Activated T-helper 1 cell treated with anti-CD3 and anti-CD28 coated beads, Interleukin-12 subunit alpha, Interleukin-12 subunit beta, Interleukin-2, Interleukin-4 antibody, amounts not matched to agents 30 ng/mL and 10 ng/mL and 1 ng/mL, durations not matched to agents 14 hours and 24 hours and 36 hours (primary cell): ENCODE measurements at places on chromosomes 16 and 17.

DNA sequence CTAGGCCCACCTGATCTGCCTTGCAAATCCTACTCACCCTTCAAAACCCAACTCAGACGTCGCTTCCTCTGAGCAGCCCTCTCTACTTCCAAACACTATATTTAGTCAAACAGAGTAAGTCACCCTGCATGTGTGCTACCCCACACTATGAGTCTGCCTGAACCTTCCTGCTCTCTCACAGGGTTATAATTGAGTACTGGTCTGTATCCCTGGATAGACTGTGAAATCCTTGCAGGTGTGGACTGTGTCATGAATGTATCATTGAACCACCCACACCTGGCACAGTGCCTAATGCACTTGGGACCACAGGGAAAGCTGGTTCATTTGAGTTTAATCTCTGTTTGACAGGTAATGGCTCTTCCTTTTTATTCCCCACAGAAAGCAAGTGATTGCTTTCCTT is 3.4 kb downstream of the FBXO39 start:
- DNase-seq, result no peak
- peaks cover 38% of the 10 kb centered on the region for H3K36me3 ChIP-seq
- H3K27ac ChIP-seq, result no peak overlapping the region

- peaks cover 5% of the 10 kb centered on the region for H3K4me1 ChIP-seq
- no peak for DNase-seq
- H3K36me3 ChIP-seq, result no peaks in the 10 kb centered on the region
- H3K27ac ChIP-seq, result no peak overlapping the region
These were observed 66.3 kb upstream of the GSE1 start for GRCh38 chr16:85546585-85547447.

GRCh38 chr16:82331397-82331796 is 161.4 kb upstream of the MPHOSPH6 start:
- no peak overlapping the region for H3K4me3 ChIP-seq
- H3K36me3 ChIP-seq, result no peaks in the 10 kb centered on the region
- DNase-seq, result no peak
- H3K27me3 ChIP-seq, result peaks cover 4% of the 10 kb centered on the region

DNA sequence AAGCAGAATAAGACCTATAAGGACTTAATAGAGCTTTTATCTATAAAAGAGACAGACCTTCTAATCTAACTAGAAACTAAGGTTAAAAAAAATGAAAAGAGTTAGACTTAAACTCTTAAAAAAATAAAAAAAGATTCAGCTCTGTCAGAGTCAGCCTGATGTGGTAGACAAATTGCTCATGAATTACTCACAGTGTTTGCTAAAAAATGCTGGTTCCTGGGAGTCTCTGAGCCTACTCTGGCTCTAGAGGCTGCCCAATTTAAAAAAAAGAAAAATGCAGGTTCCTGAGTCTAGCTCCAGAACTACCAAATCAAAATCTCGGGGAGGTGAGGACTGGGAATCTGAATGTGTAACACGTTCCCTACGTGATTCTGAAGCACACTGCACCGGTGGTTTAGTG is 18.1 kb downstream of the SOST start:
- no peak overlapping the region for H3K27ac ChIP-seq
- H3K4me3 ChIP-seq, result no peak overlapping the region
- DNase-seq, result no peak

DNA sequence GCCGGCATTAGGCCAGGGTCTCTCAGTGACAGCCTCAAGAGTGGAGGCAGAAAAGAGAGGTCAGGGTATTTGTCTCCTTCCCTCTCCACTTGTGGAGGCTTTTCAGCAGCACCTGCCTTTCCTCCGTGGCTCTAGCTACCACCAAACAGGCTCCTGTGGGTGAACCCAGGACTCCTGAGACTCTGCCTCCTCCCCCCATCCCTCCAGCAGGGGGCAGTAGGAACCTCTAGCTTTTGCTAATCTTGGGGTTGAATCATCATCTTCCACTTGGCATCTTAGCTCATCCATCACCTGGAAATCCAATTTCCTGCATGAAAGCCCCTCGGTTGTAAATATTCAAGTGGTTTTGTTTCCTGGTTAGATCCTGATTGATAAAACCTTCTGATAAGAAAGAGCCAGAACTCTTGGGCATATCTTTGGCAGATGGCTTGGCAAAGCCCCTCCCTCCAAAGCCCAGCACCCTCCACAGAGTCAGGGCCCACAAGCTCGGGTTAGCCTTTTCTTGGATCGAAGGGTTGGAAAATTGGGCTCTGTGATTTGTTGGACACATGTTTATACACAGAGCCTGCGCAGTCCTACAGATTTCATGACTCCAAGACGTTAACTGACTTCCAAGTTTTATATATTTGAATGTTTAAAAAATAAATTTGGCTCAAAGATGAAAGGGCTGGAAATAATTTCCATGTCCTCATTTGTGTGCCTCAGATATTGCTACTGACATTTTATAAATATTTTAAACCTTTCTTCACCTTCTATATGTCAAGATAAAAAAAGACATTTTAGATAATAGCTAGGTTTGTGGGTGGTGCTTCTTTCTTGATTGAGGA is 322.1 kb downstream of the MAP2K4 start:
- H3K27me3 ChIP-seq, result no peaks in the 10 kb centered on the region
- no peak for DNase-seq
- no peaks in the 10 kb centered on the region for H3K36me3 ChIP-seq
- H3K4me1 ChIP-seq, result no peaks in the 10 kb centered on the region
- no peak overlapping the region for H3K27ac ChIP-seq
- no peak overlapping the region for H3K4me3 ChIP-seq

DNA sequence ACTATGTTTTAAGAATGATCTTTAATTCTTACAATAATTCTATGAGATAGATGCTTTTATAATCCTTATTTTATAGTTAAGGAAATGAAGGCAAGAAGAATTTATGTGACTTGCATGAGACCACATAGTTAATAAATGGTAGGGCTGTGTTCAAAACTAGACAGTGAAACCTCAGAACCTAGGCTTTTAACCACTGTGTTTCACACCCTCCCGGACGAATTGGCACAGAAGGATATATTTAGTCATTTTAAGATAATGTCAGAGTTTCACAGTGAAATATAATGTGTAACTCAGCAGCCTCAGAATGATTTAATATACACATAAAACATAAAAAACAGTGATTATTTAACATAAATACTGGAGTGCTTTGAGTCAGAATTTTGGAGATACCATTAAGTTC is 57.0 kb downstream of the NSRP1 start:
- no peak overlapping the region for H3K4me3 ChIP-seq
- H3K36me3 ChIP-seq, result peaks cover 37% of the 10 kb centered on the region
- no peak for DNase-seq
- H3K27me3 ChIP-seq, result no peaks in the 10 kb centered on the region

DNA sequence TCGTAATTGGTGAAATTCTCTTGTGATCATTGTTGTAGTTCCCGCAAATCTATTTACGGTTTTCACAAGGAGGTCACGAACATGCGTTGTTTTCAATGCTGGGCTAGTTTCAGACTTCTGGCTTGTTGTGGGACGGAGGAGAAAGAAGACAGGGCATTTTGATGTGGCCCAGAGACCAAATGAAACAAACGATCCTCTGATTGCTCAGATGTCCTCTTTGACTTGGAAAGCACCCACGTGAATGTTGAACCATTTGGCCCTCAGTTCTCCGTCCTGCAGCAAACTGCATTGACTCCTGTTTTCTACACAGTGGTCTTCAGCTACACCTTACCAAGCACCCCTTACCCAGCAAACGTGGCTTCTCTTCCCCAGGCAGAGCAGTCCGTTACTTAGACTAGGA is 391.0 kb downstream of the WWOX start:
- H3K36me3 ChIP-seq, result no peaks in the 10 kb centered on the region
- no peak overlapping the region for H3K27ac ChIP-seq
- no peak for DNase-seq

DNA sequence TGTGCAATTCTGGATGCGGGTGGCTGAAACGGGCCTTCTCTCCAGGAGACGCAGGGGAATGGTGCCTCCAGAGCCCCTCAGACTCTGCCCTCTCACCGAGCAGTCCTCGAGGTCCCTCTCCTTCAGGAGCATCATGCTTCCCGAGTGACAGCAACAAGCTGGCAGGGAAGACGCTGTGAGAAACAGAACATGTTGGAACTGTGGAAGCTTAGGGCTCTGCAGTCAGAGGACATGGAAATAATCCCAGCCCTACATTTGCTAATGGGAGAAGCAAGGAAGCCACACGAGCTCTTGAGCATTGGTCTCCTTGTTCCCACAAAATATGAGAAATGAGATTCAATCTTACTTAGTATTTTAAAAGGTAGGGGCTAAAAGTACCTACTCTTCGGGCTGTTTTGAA is 115.0 kb downstream of the DYNLRB2 start:
- peaks cover 26% of the 10 kb centered on the region for H3K36me3 ChIP-seq
- peak overlapping the region; percentile 91 for H3K27ac ChIP-seq
- H3K4me1 ChIP-seq, result peaks cover 46% of the 10 kb centered on the region
- H3K4me3 ChIP-seq, result no peak overlapping the region
- no peaks in the 10 kb centered on the region for H3K27me3 ChIP-seq

GRCh38 chr17:410543-411401 is 58.2 kb upstream of the RPH3AL start:
- peaks cover 63% of the 10 kb centered on the region for H3K4me1 ChIP-seq
- H3K4me3 ChIP-seq, result peak overlapping the region; percentile 95
- peak overlapping the region; percentile 89 for H3K27ac ChIP-seq
- H3K36me3 ChIP-seq, result peaks cover 40% of the 10 kb centered on the region
- peaks cover 7% of the 10 kb centered on the region for H3K27me3 ChIP-seq

DNA sequence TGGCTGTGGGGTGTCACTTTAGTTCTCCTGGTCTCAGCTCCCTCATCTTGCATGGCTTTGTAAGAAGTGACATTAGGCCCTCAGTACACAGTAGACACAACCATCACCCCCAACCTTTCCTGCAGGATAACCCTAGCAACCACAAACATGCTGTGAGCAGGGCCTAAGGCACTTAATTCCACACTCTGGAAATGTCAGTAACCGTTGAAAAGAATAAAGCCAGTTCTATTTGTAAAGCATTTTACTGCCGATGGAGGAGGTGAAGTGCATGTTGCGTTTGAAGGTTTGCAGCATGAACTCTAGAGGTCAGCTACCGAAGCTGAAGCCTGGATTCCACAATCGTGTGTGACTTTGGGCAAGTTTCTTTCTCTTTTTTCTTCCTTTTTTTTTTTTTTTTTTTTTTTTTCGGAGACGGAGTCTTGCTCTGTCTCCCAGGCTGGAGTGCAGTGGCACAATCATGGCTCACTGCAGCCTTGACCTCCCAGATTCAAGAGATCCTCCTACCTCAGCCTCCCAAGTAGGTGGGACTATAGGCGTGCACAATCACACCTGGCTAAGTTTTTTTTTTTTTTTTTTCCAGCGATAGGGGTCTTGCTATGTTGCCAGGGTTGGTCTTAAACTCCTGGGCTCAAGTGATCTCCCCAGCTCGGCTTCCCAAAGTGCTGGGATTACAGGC is 26.1 kb upstream of the TOB1 start:
- H3K27me3 ChIP-seq, result peaks cover 20% of the 10 kb centered on the region
- H3K27ac ChIP-seq, result no peak overlapping the region
- H3K4me1 ChIP-seq, result peaks cover 5% of the 10 kb centered on the region
- no peaks in the 10 kb centered on the region for H3K36me3 ChIP-seq
- no peak overlapping the region for H3K4me3 ChIP-seq
- DNase-seq, result no peak

- H3K4me1 ChIP-seq, result no peaks in the 10 kb centered on the region
- no peak overlapping the region for H3K4me3 ChIP-seq
- DNase-seq, result no peak
- peaks cover 3% of the 10 kb centered on the region for H3K27me3 ChIP-seq
- no peaks in the 10 kb centered on the region for H3K36me3 ChIP-seq
- H3K27ac ChIP-seq, result no peak overlapping the region
These were observed 7.3 kb upstream of the CAPNS2 start for GRCh38 chr16:55559233-55559632.

- peaks cover 3% of the 10 kb centered on the region for H3K27me3 ChIP-seq
- no peak for DNase-seq
- H3K4me3 ChIP-seq, result no peak overlapping the region
- no peaks in the 10 kb centered on the region for H3K36me3 ChIP-seq
- H3K4me1 ChIP-seq, result no peaks in the 10 kb centered on the region
These were observed 26.2 kb downstream of the C16orf78 start for GRCh38 chr16:49399594-49400364.

GRCh38 chr16:74201576-74201975 is 95.0 kb upstream of the PSMD7 start:
- no peaks in the 10 kb centered on the region for H3K4me1 ChIP-seq
- H3K36me3 ChIP-seq, result no peaks in the 10 kb centered on the region
- DNase-seq, result no peak
- no peaks in the 10 kb centered on the region for H3K27me3 ChIP-seq
- no peak overlapping the region for H3K27ac ChIP-seq

DNA sequence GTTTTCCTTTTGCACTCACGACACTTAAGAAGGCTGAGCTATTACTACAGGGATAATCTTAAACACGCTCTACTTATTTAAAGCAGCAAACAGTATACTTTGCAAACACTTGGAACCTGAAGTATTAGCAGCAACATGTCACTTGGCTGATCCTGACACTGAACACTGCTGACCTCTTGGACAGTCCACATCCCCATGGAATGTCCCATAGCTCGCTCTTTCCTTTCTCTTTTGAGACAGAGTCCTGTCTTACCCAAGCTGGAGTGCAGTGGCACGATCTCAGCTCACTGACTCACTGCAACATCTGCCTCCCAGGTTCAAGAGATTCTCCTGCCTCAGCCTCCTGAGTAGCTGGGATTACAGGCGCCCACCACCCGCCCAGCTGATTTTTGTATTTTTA is 26.4 kb downstream of the SMYD4 start:
- no peak for DNase-seq
- peak overlapping the region; percentile 44 for H3K27ac ChIP-seq
- peaks cover 13% of the 10 kb centered on the region for H3K36me3 ChIP-seq
- no peaks in the 10 kb centered on the region for H3K27me3 ChIP-seq
- no peak overlapping the region for H3K4me3 ChIP-seq

DNA sequence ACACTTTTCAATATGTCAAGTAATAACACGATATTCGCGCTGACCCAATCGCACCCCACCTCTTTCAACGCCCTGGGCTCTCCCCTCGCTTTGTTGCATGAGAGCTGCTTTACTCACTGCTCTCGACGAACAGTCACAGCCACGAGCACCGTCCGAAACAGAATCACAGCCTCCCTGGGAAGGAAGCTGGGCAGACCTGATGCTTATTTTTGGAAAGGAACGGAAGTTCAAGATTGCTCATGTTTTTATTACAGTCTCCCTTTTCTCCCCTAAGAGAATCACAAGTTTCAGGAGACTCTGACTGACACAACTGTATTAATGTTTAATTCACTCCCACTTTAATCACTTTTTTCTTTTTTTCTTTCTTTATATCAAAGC is 67.8 kb downstream of the ANKRD11 start:
- peaks cover 22% of the 10 kb centered on the region for H3K36me3 ChIP-seq
- H3K4me3 ChIP-seq, result peak overlapping the region; percentile 53
- H3K27me3 ChIP-seq, result no peaks in the 10 kb centered on the region
- H3K27ac ChIP-seq, result peak overlapping the region; percentile 92
- DNase-seq, result no peak
- peaks cover 64% of the 10 kb centered on the region for H3K4me1 ChIP-seq

- H3K36me3 ChIP-seq, result no peaks in the 10 kb centered on the region
- H3K4me3 ChIP-seq, result no peak overlapping the region
- no peak overlapping the region for H3K27ac ChIP-seq
- H3K27me3 ChIP-seq, result peaks cover 5% of the 10 kb centered on the region
- H3K4me1 ChIP-seq, result no peaks in the 10 kb centered on the region
These were observed 50.6 kb upstream of the NKD1 start for GRCh38 chr16:50497592-50497991.

- H3K36me3 ChIP-seq, result peaks cover 26% of the 10 kb centered on the region
- H3K4me3 ChIP-seq, result peak overlapping the region; percentile 74
- no peaks in the 10 kb centered on the region for H3K27me3 ChIP-seq
These were observed 11.8 kb downstream of the RFFL start for GRCh38 chr17:35051579-35052240.
